ENCODE measurements at places on chromosomes 7 and 10.

- DNase-seq, result no peak
Measured at GRCh38 chr10:79021948-79022499, 46.7 kb upstream of the ZMIZ1 start.

- DNase-seq, result no peak
Measured at GRCh38 chr7:142454862-142455261, 197.0 kb upstream of the PRSS58 start.

DNA sequence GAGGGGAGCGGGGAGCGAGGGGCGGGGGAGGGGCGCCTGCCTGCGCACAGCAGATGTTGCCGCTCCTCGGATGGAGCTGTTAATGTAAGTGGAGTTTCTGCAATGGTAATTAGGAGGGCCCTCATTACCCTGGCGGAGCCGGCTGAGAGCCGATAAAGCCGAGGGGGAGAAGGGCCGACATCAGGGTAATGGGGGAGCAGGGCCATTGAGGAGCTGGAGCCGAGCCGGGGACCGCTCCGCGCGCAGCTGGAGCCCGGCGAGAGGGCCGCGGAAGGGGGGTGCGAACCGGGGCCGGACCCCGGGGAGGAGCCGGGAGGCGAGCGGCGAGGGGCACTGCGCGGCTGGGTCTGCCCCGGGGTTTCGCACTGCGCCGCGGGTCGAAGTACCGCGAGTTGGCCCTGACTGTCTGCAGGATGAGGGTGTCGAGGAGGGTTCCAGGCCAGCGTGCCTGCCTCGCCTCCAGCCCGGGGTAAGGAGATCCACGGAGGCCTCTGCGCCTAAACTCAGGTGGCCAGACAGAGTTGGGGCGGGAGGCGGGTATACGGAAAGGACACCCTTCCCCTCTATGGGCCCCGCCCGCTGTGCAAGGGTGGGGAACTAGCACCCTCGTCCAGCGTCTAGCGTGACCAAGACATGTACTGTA is 55.0 kb upstream of the LBX1 start:
- peak; percentile 12 for DNase-seq

DNA sequence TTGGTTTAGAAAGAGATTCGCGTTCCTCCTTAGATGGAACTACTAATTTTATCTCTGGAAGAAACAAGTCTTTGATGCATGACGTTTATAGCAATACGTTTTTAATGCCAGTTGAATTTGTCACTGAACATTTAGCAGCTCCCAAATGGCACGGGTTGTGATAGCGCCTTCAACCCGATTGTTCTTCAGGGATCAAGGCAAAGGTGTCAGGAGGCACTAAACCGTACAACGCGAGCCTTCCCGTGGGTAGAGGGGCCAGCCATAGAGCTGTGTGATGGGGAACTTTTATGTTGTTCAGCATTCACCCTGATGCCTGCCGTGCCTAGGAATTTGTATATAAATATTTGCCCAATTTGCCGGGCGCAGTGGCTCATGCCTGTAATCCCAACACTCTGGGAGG is 3.4 kb downstream of the GET4 start:
- no peak for DNase-seq

DNA sequence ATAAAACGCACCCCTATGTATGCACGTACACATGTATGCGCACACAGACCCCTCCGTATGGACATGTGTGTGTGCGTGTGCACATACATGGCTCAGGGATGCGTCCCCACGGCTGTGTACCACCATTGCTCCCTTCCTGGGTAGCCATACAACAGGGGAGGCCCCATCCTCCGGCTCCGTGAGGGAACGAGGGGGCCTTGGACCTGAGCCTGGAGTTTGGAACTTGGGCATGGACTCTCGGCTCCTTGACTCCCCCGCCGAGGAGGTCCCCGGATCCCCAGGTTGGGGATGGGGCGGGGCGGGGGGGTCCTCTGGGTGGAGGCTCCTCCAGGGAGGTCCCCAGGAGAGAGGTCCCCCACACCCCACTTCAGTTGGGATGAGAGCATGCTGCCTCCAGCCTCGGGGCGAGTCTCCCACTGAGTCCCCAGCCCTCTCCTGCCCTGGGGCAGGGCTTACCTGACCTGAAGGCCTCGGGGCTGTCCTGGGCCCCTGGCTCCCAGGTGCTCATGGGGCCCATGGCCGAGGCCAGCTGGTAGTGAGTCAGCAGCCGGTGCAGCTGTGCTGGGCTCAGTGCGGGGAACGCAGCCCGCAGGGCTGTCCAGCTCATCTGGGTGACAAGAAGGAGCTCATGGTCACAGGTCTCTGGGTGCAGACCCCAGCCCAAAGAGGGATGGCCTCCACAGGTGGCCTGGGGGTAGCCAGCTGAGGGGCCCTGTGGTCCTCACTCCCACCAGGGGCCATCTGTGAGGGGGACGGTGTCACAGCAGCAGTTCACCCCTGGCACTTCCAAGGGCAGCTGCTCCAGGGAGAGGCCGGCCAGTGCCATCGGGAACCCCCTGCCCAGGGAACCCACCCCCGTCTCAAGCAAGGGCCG is 29.9 kb downstream of the AP5Z1 start:
- DNase-seq, result no peak

- DNase-seq, result no peak
Measured at GRCh38 chr7:124718032-124718766, 47.4 kb downstream of the GPR37 start.

DNA sequence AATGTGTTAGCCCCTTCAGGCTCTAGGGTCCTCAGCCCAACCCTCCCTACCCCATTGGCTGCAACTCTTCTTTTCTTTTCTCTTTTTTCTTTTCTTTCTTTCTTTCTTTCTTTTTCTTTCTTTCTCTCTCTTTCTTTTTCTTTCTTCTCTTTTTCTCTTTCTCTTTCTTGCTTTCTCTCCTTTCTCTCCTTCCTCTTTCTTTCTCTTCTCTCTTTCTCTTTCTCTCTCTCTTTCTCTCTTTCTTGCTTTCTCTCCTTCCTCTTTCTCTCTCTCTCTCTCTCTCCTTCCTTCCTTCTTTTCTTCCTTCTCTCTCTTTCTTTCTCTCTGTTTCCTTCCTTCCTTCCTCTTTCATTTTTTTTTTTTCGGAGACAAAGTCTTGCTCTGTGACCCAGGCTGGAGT is 458.9 kb downstream of the TYW1 start:
- DNase-seq, result no peak

GRCh38 chr10:7942316-7942715 is 112.2 kb upstream of the GATA3 start:
- no peak for DNase-seq

GRCh38 chr7:158245724-158246041 is 341.9 kb downstream of the PTPRN2 start:
- DNase-seq, result no peak

- peak; percentile 65 for DNase-seq
Measured at GRCh38 chr7:122305475-122306319, 1.1 kb upstream of the FEZF1 start.

Measured in NCI-H2171 (cell line).